ENCODE measurements at places on chromosomes 6 and 20.

DNA sequence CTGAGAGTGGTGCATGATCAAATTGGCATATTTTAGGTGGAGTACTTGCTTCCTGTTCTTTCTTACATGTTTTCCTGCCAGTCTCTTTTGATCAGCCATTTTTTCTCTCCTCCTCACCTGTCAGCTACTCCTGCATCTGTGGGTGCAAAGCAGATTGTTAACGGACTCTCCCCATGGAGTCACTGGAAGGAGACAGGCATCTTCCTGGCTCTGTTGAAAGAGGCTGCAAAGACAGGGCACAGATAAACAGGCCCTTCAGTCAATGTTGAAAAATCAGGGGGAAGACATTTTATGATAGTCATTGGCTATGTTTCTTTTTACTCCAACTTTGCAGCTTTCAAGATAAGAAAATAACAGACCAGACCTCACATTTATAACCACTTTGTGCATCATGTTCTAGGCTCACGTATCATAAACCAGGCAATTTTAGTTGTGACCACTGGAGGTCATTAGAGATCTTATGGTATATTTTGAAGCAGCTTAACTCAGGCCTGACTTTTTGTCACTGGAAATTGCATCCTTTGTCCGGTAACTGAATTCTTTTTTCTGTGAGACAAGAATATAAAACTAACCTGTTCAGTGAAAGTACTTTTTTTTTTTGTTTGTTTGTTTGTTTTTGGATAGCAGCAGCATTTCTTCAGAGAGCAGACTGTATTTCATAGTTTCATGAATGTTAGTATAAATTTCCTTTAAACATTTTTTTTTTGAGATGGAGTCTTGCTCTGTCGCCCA, 20.1 kb downstream of the ECT2L start:
- DNase-seq = peak; percentile 54

- no peak for DNase-seq
These were observed 296.8 kb downstream of the CLIC5 start for GRCh38 chr6:45718871-45719270.

DNA sequence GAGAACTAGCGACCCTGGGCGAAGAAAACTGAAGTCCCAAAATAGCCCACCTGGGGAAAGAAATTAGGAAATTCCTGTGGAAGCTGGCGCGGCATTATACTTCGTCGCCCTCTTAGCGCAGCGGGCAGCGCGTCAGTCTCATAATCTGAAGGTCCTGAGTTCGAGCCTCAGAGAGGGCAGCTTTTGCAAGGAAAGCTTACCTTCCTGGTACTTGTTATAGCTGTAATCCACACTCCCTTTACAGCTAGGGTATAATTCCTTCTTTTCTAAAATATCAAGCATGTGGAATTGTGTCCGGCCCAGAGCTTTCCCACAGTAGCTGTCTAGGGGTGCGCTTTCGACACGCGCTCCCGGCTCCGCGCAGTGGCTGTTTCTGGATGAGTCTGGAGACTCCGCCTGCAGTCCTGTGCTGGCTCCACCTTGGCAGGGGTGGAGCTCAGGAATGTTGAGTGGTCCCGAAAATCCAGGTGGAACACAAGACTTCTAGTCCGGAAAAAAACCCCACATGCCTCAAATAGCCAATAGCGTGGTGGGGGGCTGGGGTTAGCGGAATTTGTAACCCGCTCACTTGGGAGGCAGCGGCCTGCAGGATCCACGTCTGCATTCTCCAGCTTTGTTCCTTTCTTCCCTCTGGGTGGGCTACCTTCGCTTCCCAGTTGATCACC, 83.7 kb upstream of the ZNF322 start:
- DNase-seq = peak; percentile 29

GRCh38 chr20:12677925-12678324, 330.8 kb upstream of the SPTLC3 start:
- DNase-seq = no peak

DNA sequence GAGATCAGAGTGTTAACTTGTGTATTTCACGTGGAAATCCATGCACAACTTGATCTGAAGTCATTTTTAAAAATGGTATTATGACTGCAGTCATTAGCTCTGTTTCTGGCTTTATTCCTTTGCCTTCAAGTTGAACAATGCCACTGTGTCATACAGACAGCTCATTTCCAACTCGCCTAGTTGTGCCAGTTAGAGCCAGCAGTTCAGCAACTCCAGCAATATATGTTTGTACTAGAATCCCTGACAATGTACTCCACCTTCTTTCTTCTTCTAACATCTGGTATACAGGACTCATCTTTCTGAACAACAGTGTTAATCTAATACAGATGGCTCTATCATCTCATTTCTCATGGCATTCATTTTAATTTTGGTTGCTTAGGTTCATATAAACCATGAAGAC, 418.3 kb upstream of the POU3F2 start:
- no peak for DNase-seq

DNA sequence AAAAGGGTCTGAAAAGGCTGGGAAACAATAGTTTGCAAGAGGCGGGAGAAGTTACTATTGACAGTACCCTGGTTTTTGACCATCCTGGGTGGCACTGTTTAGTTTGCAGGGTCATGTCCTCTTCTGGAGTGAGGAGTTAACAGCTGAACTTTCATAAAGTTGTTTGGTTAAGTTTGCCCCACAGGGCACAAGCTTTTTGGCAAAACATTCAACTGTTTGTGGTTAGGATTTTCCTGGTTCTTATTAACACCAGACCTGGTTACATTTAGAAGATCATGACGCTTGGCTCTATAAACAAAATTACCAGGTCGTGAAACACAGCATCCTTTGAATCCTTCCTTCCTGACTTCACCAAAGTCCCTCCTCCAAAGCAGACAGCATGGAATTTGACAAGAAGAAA, 106.1 kb downstream of the RIN2 start:
- DNase-seq = no peak

- no peak for DNase-seq
These were observed 98.4 kb upstream of the MAN1A1 start for GRCh38 chr6:119447921-119448320.

DNA sequence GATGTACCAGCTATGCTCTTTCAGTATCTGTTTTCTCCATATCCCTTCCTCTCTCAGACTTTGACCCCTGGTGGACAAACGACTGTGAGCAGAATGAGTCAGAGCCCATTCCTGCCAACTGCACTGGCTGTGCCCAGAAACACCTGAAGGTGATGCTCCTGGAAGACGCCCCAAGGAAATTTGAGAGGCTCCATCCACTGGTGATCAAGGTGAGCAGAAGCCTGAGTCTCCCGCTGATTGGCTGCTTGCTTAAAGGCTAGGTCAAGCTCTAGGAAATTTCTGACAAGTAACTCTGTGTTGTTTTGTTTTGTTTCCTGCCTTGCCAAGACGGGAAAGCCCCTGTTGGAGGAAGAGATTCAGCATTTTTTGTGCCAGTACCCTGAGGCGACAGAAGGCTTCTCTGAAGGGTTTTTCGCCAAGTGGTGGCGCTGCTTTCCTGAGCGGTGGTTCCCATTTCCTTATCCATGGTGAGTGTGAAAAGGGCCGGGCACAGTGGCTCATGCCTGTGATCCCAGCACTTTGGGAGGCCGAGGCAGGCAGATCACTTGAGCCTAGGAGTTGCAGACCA, 28.6 kb downstream of the C6orf89 start:
- no peak for DNase-seq

DNA sequence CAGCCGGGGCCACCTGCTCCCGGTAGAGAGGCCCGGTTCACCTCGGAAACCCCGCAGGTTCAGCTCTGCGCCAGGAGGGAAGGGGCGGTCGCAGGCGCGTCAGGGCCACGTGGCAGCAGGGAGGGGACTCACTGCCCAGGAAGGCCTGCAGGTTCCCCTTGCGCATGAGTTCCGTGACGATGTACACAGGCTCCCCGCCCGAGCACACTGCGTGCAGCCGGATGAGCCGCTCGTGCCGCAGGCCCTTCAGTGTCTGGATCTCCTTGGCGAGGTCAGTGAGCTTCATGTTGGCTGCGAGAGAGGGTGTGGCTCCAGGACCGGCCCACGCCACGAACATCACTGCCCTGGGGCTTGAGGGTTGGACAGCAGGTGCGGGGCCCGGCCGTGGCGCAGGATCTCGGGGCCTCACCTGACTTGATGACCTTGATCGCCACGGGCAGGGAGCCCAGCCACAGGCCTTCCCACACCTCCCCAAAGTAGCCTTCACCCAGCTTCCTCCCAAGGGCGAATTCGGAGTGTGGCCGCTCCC, 4.9 kb upstream of the PTK6 start:
- no peak for DNase-seq

GRCh38 chr20:61400499-61400898, 148.4 kb downstream of the CDH4 start:
- DNase-seq = no peak

GRCh38 chr6:3748208-3749066, 3.1 kb downstream of the PXDC1 start:
- DNase-seq = peak; percentile 77

DNA sequence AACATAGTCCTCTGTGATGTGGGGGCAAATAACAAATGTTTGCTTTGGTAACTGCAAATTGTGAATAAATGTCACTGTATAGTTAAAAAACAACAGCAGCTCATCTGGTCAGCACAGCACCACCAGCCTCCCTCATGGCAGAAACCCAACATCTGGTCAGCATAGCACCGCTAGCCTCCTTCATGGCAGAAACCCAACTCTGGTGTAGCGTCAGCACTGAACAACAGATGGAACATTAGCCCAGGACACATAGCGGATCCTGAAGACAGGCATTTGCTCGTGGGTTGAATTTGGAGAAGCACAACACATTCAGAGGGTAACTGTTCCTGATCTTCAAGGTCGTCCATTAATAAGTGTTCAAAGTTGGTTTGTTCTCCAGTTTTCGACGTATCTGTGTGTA, 265.9 kb downstream of the DLL1 start:
- DNase-seq = no peak

DNA sequence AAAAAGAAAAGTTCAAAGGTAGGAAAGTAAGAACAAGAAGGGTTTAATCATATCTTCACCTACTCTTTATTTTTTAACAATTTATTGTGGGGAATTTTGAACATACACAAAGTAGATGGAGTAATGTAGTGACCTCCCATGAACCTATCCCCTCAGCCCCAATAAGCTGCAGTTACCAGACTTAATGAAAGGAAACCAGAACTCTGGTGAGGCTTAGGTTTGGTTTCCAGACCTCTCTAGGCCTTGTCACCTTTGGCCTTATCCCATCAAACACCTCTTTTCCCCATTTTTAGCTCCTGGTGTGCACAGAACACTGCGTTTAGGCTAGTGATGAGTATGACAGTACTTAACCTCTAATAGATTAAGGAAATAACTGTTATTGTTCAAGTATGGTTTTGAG, 42.0 kb downstream of the CBFA2T2 start:
- DNase-seq = no peak

DNA sequence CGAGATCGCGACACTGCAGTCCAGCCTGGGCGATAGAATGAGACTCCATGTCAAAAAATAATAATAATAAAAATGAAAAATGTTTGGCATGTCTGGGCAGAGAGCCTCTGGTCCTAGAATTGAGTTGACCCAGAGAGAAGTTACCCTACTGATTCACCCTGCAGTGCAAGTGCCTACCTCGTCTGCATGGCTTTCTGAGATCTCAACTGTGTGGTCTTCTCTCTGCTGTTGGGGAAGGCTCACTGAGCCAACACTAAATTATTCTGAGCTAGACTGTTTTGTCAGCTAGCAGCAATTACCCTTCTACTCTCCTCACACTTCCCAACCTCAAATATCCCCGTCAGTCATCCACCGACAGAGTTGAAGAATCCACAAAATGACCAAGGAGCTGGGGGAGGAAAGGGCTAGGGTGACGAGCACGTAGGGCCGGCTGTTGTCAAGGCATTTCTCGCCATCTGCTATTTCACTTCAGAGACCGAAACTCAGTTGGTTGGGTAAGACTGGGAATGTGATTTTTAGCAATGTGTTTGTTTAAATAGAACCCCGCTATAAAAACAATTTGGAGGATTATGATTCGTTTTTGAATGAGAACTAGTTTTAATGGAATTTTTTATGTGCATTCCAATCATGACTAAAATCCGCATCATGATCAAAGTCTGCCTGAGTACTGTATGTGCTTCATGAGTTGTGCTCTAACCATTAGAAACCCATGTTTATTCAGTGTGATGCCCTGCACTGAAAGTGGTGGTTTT, 9.4 kb downstream of the MAS1 start:
- DNase-seq = no peak

- DNase-seq = no peak
These were observed 87.6 kb downstream of the MYLK4 start for GRCh38 chr6:2663123-2663522.

GRCh38 chr20:37615340-37616109, 78.3 kb upstream of the CTNNBL1 start:
- no peak for DNase-seq
